Activated CD8-positive, alpha-beta memory T cell treated with anti-CD3 and anti-CD28 coated beads for 1 hour (primary cell): ENCODE measurements at places on chromosomes 12 and 14.

- DNase-seq, result no peak
Measured at GRCh38 chr12:112463478-112463877, 44.7 kb downstream of the PTPN11 start.

DNA sequence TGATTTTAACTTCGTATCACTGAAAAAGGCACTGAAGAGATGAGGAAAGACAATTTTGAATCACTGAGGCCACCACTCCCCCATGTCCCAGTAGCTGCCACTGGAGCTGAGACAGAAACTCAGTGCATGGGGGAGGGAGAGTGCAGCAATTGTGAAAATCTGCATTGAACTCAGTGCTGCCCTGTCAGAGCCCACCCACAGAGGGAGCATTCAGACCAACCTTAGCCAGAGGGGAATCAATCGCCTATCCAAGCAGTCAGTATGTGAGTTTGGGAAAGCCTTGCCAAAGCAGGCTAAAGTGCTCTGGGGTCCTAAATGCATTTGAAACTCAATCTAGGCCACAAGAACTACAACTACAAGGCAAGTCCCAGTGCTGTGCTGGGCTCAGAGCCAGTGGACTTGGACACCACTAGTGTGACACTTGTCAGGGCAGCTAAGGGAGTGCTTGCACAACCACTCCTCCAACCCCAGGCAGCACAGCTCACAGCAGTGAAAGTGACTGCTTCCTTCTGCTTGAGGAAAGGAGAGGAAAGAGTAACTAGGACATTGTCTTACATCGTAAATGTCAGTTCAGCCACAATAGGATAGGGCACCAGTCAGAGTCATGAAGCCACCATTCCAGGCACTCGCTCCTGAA is 13.3 kb downstream of the RNASE3 start:
- DNase-seq, result no peak

- no peak for DNase-seq
Measured at GRCh38 chr12:27732281-27732680, 21.6 kb downstream of the MRPS35 start.

- DNase-seq, result no peak
Measured at GRCh38 chr12:6753772-6754356, 923 bp upstream of the MLF2 start.

GRCh38 chr14:69313176-69313575 is 53.2 kb downstream of the GALNT16 start:
- no peak for DNase-seq

DNA sequence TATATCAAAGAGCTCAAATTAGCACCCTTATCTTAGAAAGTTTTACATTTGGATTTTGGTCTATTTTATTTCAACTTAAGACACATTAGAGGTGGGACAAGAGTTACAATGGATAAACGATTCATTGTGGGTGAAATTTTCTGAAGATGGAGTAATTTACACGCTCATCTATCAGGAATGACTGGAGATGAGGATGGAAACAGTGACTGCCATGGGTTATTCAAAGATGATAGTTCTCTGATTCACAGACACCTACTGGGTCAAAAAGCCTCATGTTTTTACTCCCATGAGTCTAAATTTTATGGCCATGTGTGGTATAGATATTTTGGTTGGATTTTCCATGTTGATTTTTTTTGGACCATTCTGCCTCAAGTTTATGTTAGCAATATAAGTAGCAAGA is 22.1 kb downstream of the SAMD4A start:
- DNase-seq, result no peak

GRCh38 chr12:43151441-43151981 is 400.5 kb downstream of the ADAMTS20 start:
- no peak for DNase-seq
